ENCODE measurements at places on chromosomes 1 and 21.

DNA sequence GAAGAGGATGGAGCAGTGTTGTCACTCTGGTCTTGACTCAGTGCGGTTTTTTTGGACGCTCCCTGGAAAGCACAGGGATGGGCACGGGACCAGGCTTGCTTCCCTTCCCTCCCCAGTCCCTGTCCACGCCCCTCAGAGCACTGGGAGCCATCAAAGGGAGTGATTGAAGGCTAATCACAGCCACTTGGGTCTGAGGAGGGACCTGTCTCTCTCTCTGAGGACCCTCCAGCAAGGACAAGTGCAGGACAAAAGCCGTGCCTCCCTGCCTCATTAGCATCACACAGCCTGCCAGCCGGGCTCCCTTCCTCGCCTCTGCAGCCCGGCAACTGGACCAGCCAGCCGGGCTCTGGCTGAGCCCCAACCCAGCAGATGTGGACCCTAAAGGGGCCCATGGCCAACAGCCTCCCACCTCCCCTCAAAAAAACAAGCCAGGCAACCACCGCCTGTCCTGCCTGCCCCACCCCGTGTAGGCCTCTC, 18.6 kb upstream of the PDZK1IP1 start:
- no peak for DNase-seq

GRCh38 chr1:46812065-46812963, 13.5 kb downstream of the CYP4B1 start:
- DNase-seq = no peak

- no peak for DNase-seq
These were observed 66.2 kb downstream of the RGL1 start for GRCh38 chr1:183871142-183871541.

GRCh38 chr1:230375780-230376179, 50.4 kb downstream of the PGBD5 start:
- DNase-seq = no peak

GRCh38 chr1:43372172-43372571, 4.4 kb upstream of the ELOVL1 start:
- no peak for DNase-seq

Measured in activated naive CD4-positive, alpha-beta T cell (primary cell).